Panc1 (cell line): ENCODE measurements at places on chromosomes 5 and 9. TPM values are rescaled to one million over a fixed set of nuclear protein-coding genes. Genes with fewer than 3 reads are reported as not detected.

Gene TARS1
- total RNA-seq, result 258 TPM

Gene CDH9
- total RNA-seq, result 0.10 TPM

Gene SH3GL2
- not detected for total RNA-seq

Gene CAMK2A
- 0.51 TPM for total RNA-seq

Gene CDH12
- not detected for total RNA-seq
